ENCODE measurements at places on chromosomes 6 and 20.

DNA sequence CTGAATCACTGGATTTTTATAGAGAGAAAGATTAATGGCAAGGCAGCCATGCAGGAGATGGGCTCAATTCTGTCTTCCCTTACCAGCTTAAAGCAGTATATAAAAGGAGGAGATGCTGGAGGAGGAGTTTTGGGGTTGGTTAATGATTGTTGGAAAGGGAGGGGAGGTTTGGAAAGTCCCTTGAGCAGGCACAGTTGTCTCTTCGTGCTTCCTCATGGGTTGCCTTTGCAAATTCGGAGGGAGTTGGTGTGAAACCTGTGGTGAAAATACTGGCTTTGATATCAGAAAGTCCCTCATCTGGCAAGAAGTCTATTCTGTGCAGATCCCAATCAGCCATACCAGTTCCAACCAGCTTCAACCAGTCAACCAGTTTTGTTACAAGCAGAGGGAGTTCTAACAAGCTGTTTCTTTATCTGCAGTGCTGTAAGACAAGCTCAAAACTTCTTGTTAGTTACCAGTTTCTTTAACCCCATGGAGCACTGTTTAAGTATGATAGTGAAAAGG, 107.0 kb downstream of the HIVEP1 start:
- no peak for DNase-seq

GRCh38 chr6:100339574-100340255, 125.0 kb downstream of the SIM1 start:
- no peak for DNase-seq

DNA sequence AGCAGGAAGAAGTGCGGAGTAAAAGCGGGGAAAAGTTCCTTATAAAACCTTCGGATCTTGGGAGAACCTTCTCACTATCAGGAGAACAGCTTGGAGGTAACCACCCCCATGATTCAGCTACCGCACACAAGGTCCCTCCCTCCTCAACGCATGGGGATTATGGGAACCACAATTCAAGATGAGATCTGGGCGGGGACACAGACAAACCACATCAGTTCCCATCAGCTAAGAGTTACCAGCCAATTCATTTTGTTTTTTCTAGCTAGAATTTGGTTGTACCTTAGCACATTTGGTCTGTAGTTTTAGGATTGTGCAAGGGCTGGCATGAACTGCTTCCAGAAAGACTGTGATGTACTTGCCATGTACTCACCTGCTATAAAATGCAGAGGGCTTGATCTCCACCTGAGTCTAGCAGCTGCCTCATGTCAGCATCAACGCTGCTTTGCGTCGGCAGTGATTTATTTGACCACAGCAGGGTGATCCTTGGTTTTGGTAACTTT, 94.7 kb upstream of the SLC2A12 start:
- DNase-seq = no peak

DNA sequence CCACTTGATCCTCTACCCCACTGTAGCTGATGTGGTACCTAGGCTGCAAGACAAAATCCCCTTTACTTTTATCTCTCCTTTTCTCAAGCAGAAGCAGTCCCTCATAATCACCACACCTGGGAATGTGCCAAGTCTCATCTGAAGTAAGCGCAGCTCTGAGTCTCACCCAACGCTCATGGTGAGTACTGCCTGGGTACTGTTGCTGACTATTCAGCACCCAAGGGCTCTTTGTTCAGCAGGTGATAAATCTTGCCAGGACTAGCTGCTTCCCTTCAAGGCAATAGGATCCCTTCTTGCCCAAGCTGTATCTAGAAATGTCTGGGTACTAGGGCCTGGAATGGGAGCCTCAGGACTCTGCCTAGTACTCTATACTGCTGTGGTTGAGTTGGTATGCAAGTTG, 70.9 kb downstream of the GCLC start:
- DNase-seq = no peak

DNA sequence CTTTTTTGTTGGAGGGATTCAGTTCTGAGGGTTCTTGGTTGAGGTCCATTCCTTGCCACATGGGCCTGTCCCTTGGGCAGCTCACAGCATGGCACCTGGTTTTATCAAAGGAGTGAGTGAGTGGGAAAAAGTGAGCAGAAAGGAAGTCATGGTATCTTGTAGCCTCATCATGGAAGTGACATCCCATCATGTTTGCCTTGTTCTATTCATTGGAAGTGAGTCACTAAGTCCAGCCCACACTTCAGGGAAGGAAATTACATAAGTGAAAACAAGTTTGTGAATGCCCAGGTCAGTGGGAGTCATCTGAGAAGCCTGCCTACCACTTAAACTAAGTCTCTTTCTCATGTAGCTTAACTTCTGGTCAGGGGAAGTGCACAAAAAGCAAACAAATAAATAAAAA, 32.8 kb upstream of the ZNFX1 start:
- no peak for DNase-seq

DNA sequence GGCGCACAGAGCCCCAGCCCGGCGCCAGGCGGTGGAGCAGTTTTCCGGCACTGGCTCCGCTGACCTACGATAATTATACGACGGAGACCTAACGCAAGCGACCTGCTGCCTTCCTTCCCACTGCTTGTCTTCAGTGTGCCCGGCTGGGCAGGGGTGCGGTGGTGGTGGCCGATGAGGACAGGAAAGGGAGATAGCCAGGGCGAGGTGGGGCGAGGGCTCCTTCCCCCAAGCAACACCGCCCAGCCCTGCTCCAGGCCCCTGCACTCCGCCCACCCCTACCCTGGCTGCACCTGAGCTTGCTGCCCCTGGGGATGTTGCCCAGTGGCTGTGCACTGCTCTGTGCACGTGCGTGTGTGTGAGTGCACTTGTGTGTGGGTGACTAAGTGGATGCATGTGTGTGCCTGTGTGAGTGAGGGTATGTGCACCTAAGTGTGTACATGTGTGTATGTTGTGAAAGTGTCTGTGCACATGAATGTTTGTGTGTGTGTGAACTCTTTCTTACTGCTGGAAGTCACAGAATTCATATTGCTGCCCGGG, 42.6 kb upstream of the IRF4 start:
- DNase-seq = no peak

DNA sequence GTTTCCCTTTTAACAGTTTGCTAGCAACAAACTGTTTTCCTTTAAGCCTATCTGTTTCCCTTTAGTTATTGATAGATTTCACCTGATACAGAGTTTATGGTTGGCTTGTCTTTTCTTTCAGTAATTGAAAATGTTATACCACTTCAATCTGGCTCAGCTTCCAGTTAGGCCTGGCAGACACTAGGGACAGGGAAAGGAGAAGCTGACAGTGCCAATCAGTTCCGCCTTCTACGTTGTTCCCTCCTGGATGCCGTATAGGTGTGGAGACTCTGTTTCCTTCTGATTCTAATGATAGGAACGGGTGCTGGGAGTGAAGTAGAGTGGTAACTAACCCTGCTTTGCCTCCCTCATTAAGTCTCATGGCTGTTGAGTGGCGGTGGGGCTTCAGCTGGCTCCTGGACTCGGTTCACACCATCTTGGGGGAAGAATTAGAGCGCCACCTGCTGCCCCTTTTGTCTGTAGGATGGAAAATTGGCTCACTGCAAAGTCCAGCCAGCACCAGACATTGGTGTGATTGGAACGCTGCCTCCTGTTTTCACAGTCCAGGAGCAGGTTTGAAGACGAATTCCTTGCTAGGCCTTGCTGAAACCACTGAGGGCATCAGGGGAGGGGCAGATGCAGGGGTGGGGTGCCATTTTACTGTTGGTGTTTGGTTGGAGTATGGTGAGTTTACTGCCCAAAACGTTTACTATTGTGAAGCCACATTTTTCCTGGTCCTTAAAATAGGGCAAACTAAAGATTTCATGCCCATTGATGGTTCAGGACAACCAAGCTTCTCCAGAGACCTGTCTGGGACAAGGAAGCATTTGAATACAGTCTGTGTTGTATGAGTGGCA, 1729.5 kb downstream of the GRIK2 start:
- no peak for DNase-seq

DNA sequence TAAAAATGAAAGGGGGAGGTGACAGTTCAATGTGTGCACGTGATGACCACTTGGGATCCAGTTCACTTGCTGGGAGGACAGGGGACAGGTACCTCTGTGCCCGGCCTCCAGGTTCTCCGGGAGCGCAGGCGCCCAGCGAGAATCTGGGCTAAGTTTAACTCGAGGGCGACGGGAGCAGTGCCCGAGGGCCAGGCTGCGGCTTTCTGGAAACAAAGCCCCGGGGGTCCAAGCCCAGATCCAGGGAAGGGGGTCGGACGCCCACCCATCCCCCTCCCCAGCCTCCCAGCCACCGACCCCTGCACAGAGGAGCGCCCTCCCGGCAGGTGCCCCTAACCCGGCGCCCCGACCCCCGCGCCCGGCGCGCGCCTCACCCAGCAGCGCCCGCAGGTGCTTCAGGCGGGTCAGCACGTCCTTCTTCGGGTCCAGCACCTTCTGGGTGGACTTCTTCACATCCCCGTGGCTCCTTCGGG, 405 bp downstream of the RALGAPA2 start:
- DNase-seq = no peak
